ENCODE measurements at places on chromosomes 2 and 18.
A peak's percentile ranks its signal among the peaks of the same experiment; 100 is the strongest.

- no peak for DNase-seq
Measured at GRCh38 chr2:73117441-73117840, 4.7 kb upstream of the RAB11FIP5 start.

DNA sequence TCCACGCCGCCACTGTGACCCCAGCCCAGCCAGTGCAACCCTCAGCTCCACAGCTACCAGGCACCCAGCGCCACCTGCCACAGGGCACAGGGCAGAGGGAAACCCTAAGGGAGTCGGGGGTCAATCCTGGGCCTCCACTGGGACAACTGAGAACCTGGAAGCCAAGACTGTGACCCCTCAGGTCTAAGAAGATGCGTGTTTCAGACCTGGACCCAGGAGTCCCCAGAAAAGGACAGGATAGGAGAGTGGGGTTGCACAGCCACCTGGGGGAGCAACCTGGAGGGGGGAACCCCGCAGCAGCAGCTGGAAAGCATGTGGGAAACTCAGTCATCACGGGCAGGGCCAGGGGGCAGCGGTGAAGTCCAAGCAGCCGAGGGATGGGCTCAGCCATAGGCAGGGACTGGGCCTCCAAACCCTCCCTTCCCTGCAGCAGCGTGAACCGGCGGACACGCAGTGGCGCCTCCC, 4.1 kb downstream of the ESPNL start:
- no peak for DNase-seq

DNA sequence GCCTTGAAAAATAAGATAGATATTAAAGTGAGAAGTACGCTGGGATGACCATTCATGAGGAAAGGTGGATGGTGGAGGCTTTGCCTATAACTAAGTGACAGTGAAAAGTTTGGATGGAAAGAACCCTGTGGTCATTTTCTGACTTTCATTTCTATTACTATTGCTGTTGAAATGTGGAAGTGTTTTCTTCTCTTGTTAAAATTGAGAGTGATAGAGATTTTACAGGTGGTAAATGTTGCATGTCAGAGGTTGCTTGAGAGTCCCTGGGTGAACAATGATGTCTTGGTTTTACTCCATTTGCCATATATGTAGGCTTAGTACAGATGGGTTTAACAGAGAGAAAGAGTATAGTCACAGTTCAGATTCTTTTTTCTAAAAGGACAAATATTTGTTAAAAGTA, 18.4 kb downstream of the NCOA1 start:
- peak; percentile 57 for DNase-seq

DNA sequence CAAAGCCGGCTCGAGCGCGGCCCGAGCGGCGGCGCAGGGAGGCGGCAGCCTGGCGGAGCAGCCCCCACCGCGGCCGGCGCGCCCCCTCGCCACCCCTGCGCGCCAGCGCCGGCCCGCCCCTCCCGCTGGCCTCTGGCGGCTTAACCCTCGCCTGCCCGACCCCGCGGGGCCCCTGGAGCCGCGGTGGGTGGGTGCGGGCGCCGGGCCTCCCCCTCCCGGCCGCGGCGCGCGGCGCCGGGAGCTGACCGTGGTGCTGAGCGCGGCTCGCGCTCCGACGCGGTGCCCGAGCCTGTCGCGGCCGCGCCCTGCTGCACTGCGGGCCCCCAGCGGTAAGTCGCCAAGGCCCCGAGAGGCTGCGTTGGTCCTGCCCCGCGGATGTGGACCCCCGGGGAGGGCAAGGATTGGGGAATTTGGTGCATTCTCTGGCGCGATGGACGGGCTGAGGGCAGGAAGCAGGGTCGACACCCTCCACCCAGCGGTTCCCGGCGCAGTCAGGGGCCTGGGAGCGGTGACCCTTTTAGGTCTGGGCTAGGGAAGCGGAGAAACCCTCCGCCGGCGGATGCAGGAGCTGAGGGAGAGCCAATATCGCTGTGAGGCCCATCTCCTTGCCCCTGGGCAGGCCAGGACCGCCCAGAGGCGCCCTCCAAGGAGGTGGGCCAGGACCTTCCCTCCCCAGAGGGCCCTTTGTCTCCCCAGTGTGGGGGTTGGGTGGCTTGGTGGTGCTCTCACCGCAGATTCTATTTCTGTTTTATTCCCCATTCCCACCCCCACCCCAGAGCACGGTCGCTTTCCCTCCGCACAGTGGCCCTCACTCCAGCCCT, 923 bp downstream of the AMER3 start:
- DNase-seq, result peak; percentile 64

- DNase-seq, result no peak
Measured at GRCh38 chr2:185274718-185275484, 463.7 kb upstream of the FSIP2 start.

DNA sequence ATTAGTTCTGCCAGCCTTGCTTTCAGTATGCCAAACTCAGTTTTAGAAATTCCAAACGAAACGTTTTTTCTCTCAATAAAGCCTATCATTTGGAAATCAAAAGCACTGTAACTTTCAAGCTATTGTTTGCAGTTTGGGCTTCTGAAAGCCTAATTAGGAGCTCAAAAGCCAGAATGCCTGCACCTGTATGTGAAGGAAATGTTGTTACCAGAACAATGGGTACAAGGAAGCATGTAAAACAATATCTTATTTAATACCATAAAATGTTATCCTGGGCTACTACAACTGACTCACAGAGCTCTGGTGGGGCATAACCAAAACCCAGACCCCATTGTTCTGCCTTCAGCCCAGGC, 12.6 kb upstream of the GULP1 start:
- no peak for DNase-seq

DNA sequence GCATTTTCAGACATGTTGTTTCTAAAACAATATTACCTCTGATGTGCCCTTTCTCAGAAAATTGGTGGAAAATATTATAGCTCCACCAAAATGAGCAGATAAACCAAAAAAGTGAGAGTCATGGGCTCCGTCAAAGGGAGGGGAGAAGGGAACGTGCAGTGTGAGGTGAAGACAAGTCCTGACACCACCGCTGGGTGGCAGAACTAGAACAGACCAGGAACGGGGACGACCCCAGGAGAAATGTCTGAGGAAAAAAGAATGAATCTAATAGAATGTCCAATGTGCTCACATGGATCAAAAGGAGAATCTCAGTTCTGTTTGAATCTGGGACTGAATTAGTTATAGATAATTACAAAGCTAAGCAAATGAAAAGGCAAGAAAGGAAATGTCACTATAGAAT, 22.6 kb upstream of the BCL2 start:
- peak; percentile 70 for DNase-seq

DNA sequence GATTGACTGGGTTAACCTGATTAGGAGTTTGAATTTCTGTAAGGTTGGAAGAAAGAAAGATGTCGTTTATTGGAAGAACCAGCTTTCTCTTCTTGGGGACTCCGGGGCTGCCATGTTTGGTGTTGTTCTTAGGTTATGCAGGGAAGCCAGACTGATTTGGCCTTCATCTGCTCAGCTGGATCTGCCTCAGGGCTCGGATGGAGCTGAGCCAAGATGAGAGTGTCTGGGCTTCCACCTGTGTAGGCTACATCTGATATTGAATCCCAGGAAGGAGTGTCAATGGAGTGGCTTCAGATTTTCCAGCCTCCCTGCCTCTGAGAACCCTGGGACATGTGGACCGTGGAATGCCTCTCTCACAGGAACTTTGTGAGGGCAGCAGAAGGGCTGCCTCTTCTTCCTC, 126.1 kb downstream of the WDSUB1 start:
- DNase-seq, result no peak

DNA sequence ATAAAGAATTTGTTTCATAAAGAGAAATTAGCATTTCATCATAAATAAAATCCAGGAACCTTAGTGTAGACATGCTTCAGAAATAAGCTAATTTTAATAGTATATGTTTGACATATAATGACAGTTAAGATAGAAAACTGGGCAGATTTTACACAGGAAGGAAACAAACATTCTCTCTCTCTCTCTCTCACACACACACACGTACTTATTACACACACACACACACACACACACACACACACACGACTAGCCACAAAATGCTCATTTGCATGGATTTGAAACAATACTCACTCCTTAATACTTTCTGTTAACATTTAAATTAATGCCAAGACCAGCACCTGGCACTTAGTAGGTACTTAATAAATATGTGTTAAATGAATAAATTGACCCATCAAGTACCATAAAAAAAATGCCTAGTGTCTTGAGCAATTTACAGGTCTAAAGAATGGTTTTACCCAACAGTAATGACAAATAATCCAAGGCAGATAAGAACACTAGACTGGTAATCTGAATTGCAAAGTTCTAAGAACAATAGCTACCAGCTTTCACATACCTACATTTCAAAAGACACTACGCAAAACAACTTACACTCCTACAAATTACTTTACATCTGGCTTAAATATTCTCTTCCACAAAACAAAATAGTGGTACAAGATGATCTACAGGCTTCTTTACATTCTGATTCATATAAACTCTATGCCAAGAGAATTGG, 2.9 kb upstream of the GALNT3 start:
- DNase-seq, result no peak

- no peak for DNase-seq
Measured at GRCh38 chr2:168717790-168718502, 84.5 kb upstream of the NOSTRIN start.

GRCh38 chr2:145601361-145601925, 1081.5 kb upstream of the ZEB2 start:
- no peak for DNase-seq

DNA sequence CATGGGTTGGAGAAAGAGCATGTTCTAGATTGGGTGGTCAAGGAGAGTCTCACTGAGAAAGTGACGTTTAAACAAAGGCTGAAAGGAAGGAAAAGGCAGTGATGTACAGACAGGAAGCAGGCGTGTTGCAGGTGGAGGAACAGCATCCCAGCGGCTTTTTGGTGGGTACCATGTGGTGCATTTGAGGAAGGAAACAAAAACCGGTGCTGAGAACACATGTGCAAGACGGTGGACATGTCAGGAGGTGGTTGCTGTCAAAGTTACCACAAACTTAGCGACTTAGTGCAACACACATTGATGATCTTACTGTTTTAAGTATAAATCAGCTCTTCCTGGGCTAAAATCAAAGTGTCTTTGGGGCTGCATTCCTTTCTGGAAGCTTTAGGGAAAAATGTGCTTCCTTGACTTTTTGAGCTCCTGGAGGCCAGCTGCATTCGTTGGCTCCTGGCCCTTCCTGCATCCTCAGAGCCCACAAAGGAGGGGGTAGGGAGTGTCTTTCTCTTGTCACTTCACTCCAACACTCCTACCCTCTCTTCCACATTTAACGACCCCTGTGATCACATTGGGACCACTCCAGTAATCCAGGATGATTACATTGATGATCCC, 380.6 kb downstream of the FBXO15 start:
- DNase-seq, result no peak

DNA sequence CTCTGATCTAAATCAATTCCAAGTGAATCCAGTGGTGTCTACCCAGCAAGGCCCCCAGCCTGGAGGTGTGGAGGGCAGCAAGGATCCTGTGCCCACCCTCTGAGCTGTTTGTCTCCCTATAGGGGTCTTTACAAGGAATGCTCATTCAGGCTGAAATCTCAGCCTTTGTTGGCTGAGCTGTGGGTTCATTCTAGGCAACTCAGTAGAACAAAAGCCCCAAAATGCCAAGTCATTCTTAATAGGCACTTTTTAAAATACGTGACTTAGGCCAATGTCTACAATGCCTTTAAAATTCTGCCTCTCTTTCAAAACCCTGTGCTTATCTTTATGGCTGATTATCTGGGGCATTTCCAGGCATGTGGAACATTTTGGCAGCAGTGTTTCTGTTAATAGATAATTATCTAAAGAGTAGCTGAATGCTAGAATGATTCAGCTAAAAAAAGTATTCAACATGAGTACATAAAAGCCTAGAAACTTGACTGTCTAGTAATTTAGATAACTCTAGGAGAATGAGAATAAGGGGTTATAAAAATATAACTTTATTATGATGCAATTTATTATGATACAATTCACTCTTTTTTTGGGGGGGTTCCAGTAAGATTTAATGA, 7.4 kb downstream of the UGT1A6 start:
- DNase-seq, result no peak

DNA sequence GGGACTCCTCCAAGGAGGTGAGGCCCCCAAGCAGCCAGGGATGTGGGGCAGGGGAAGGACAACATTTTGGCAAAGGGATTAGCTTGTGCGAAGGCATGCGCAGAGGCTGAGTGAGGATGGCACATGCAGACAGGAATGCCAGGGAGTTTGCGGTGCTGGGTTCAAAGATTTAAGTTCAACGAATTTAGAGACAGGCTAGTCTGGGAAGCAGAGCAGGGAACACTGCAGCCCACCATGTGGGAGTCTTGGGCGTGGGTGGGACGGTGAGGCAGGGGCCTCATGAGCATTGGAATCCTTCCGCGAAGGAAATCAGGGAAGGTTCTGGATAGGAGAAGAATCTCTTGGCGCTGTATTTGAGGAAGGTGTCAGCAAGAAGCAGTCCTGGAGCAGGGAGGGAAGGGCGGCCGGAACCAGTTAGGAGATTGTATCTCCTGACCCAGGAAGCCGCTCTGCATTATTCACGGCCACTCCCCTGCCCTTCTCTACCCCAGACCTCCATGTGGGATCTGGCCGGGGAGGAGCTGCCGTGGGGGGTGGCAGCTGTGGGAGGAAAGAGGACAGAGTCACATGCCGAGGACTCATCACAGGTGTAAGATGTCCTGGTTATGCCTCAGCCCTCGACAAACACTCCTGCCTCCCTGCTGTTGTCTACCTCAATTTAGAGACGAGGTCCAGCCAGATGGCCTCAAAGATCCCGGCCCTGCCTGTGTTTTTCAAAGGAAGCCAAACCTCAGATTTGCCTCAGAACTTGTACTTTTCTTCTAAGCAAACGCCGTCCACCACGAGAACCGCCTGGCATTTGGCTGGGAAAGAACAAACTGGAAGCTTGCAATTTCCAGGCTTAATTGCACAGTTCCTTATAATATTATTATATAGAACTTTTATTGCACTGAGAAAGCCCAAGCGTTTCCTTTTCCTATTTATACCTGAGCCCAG, 123.7 kb upstream of the SMAD2 start:
- no peak for DNase-seq

DNA sequence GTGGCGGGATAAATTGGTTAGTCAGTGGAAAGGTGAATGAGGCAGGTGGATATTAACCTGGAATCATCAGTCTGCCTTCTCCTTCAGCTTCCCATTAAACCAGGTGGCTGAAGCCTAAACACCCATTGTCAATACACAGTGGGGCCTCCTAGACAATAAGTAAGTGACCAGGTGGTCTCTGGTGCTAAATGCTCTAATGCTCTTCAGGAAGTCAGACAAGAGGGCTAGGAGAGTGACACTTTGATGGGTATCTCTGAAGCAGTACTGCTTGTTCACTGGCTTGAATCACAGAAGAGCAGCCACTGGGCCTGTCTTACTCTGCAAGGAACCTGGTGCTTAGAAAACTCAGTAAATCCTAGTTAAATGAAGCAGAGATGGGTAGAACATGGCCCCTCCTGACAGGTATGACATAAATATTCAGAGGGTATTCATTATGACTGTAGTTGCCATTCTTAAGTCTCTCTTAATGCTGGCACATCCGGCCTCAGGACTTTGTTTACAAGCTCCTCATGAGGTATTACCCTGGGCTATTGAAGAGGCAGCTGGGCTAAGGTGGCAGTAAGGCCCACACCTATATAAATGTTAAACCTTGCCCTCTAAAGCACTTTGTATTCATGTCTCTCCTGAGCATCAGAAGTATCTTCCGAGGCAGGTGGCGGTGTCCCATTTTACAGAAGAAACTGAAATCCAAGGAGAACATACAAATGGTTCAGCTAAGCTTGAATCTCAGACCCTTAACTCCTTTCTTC, 104.9 kb downstream of the NCK2 start:
- DNase-seq, result no peak

GRCh38 chr2:86783615-86784339, 6.9 kb downstream of the CD8A start:
- DNase-seq, result peak; percentile 81

- no peak for DNase-seq
Measured at GRCh38 chr2:166419616-166419934, 43.8 kb upstream of the SCN9A start.

GRCh38 chr18:10558243-10558966, 32.6 kb downstream of the NAPG start:
- no peak for DNase-seq
